Heart right ventricle (tissue), 16 donors: ENCODE measurements at places on chromosomes 1 and 21. TPM values are rescaled to one million over a fixed set of nuclear protein-coding genes. Genes with fewer than 3 reads are reported as not detected.

The CGN gene
- total RNA-seq, result 0.16 TPM

The GPR61 gene
- total RNA-seq, result 0.68 TPM

- H3K4me3 ChIP-seq, result no peak overlapping the region
- H3K4me1 ChIP-seq, result peaks cover 37% of the 10 kb centered on the region
- DNase-seq, result no peak
- no peaks in the 10 kb centered on the region for H3K36me3 ChIP-seq
These were observed 2.3 kb upstream of the GIPC2 start for GRCh38 chr1:78043436-78043835.

- DNase-seq, result no peak
- peaks cover 14% of the 10 kb centered on the region for H3K4me1 ChIP-seq
- H3K4me3 ChIP-seq, result no peak overlapping the region
These were observed 11.2 kb downstream of the PLA2G2F start for GRCh38 chr1:20150326-20150705.

GRCh38 chr1:31715087-31715872, 11.5 kb upstream of the COL16A1 start:
- DNase-seq, result peak; percentile 96
- peak overlapping the region; percentile 91 for H3K27ac ChIP-seq
- H3K36me3 ChIP-seq, result no peaks in the 10 kb centered on the region
- H3K4me3 ChIP-seq, result peak overlapping the region; percentile 60

The INSRR gene
- 0.17 TPM for total RNA-seq

DNA sequence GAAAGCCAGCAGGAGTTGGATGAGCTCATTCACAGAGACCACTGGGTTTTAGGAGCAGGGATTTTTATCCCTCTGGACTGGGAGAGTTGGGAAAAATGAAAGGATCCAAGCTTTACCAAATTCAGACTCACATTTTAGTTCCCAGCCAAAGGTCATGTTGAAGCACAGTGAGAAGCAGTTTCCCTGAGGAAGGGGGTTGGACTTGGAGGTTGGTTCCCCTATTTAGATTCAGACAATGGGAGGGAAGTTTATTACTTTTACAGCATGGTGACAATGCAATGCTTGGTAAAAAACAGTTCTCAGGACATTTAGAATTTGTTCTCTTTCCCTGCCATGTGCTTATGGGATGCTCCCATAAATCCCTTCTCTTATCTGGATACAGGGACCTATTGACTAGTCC, 57.3 kb upstream of the ZNF648 start:
- H3K4me1 ChIP-seq, result no peaks in the 10 kb centered on the region
- H3K36me3 ChIP-seq, result no peaks in the 10 kb centered on the region
- H3K27ac ChIP-seq, result no peak overlapping the region
- DNase-seq, result no peak

The AQP10 gene
- not detected for total RNA-seq
